ENCODE measurements at places on chromosomes 3 and 15.
A peak's percentile ranks its signal among the peaks of the same experiment; 100 is the strongest.

DNA sequence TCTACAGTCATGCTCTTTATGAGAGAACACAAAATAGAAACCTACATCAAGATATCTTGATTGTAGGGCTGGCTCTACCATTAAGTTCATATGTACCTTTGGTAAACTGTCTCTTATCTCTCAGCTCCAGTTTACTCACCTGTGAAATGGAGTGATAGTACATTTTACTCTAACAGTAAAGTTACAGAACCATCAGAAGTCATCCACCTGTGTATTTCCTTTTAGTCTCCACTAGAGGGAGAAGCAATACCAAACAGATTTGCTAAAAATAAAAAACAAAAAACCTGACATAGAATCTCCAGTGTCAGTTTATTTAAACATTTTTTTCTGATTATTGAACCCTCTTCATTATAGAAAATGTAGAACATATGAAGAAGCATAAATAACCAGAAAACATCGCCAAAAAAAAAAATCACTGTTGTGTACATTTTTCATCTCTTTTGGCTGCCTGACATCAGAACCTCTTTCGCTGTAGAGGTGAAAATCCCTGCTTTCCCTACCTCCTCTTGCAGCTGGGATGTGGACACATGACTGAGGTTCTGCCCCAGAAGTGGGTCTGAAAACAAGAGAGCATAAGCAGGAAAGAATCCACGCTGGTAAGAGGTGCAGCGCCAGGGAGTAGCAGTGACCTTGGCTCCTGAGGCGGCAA is 48.7 kb upstream of the WDR72 start:
- no peak for DNase-seq

GRCh38 chr3:142542054-142542453 is 36.5 kb downstream of the ATR start:
- DNase-seq: no peak

DNA sequence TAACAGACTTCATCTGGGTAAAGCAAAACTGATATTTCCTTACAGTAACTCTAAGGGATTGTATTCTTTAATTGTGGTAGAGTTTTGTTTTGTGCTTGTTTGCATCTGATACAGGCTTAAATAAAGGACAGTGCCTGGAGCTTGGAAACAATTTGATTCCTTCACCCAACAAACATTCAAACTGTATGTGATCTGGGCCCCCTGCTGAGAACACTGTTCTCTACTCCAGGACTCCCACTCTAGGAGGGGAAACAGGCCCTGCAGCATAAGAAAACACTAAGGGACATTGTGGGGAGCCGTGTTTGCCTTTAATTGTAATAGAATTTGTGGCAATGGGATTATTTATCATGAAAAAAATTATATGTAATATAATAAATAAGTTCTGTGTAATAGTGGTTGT is 56.9 kb downstream of the CTDSPL start:
- DNase-seq: no peak

GRCh38 chr3:54543446-54543845 is 384.4 kb downstream of the LRTM1 start:
- DNase-seq: no peak

GRCh38 chr3:25508901-25509300 is 80.8 kb downstream of the RARB start:
- DNase-seq: no peak

- DNase-seq: no peak
These were observed 180.2 kb upstream of the ROBO1 start for GRCh38 chr3:79947957-79948356.

- DNase-seq: no peak
These were observed 801 bp downstream of the ARHGAP31 start for GRCh38 chr3:119294696-119295671.

DNA sequence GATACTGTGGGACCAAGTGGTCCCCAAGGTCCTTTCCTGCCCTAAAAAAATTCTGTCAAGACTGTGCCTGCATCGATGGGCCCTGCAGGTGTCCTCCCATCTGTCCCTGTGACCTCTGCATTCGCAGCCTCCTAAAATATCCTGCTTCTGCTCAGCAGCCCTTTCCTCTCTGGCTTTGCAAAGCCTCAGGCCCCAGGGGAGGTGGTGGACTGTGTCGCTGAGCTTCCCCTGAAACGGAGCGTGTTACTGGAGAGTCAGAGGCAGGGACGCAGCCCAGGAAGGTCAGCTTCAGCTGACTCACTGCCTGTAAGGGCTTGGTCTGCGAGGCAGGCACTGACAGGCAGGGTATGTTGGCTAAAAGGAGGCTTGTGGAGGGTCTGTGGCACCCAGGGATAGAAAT is 110.0 kb downstream of the RAB11A start:
- no peak for DNase-seq

DNA sequence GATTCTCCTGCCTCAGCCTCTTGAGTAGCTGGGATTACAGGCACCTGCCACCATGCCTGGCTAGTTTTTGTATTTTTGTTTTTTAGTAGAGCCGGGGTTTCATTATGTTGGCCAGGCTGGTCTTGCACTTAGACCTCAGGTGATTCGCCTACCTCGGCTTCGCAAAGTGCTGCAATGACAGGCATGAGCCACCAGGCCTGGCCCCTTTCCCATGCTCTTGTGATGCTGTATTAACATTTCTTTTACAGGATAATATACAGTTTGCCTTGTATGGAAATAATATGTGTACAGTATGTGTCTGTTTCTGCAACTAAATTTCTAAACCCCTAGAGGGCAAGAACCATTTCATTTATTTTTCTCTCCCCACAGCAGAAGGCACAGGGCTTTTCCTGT is 37.8 kb downstream of the SCG5 start:
- DNase-seq: no peak

GRCh38 chr15:76197703-76198455 is 113.4 kb downstream of the ETFA start:
- no peak for DNase-seq

DNA sequence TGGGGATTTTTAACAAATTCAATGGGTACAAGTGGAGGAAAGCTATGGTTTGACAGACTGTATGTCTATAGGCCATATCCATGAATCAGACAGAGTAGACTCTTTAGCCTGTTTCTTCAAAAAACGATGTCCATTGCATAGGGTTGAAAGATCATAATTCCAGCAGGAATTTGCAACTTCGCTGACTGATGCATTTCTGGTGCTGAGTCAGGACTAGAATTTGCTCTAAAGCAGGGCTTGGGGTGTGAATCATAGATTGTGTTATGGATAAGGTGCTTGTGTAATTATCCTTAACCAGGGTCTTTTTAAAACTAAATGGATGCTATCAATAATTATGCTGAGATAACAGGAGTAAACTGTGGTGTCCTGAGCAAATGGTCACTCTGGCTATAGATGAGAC is 200.4 kb upstream of the TBC1D5 start:
- DNase-seq: no peak

GRCh38 chr3:47337656-47338055 is 43.2 kb upstream of the PTPN23 start:
- no peak for DNase-seq

DNA sequence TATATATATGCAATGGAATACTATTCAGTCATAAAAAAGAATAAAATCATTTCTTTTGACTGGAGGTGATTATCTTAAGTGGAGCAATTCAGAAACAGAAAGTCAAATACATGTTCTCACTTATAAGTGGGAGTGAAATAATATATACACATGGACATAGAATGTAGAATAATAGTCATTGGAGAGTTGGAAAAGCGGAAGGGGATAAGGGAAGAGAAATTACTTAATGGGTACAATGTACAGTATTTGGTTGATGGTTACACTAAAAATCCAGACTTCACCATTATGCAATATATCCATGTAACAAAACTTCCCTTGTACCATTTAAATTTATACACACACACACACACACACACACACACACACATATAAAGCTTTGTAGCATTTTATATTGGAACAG is 84.3 kb downstream of the RAP2B start:
- peak; percentile 54 for DNase-seq

DNA sequence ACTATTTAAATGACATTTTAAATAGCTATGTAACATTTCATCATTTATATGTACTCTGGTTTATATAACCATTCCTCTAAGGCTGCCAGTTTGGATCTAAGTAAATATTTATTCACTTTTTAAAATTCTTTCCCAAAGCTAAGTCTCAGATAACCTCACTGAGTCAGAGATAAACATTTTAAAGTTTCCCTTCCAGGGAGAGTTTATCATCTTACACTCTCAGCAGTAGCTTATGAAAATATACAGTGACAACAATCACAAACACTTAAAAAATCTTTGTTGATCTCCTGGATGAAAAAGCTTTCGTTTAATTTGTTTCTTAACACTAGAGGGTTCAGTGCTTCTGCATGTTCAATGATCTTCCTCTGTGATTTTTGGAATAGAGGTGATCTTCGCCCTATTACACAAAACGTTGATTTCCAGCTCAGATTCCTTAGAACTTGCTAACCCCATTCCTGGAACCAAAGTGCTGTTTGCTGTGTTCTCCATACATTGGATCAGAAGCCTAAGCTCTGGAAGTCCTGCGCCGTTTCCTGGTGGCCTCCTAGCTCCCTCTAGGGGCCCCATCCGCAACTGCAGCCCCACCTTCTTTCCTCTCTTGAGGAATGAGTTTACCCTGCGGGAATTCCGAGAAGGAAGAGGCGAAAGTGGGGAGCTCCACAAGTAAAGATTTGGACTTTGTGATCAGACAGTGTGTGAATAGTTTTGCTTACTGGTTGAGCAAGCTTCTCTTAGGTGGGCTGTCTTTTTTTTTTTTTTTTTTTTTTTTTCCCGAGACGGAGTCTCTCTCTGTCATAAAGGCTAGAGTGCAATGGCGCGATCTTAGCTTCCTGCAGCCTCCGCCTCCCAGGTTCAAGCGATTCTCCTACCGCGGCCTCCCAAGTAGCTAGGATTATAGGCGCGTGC is 29.3 kb upstream of the SACM1L start:
- DNase-seq: peak; percentile 56

GRCh38 chr3:12768579-12769527 is 9.8 kb upstream of the TMEM40 start:
- no peak for DNase-seq

- no peak for DNase-seq
These were observed 159.2 kb downstream of the TPRG1 start for GRCh38 chr3:189331002-189331418.

DNA sequence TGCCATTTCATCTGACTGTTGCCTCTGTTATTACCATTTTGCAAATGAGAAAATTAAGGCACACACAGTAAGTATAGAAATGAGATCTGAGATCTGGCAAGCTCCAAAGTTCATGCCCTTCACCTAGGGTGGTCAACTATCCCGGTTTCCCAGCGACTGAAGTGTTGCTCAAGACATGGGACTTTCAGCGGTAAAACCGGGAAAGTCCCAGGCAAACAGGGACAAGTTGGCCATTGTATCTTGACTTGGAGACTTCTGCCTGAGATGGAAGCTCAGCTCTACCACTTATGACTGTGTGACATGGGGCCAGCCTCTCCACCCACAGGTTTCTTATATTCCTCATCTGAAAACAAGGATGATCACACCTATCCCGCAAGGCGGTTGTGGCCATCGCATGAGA is 55.6 kb upstream of the TPM1 start:
- no peak for DNase-seq

DNA sequence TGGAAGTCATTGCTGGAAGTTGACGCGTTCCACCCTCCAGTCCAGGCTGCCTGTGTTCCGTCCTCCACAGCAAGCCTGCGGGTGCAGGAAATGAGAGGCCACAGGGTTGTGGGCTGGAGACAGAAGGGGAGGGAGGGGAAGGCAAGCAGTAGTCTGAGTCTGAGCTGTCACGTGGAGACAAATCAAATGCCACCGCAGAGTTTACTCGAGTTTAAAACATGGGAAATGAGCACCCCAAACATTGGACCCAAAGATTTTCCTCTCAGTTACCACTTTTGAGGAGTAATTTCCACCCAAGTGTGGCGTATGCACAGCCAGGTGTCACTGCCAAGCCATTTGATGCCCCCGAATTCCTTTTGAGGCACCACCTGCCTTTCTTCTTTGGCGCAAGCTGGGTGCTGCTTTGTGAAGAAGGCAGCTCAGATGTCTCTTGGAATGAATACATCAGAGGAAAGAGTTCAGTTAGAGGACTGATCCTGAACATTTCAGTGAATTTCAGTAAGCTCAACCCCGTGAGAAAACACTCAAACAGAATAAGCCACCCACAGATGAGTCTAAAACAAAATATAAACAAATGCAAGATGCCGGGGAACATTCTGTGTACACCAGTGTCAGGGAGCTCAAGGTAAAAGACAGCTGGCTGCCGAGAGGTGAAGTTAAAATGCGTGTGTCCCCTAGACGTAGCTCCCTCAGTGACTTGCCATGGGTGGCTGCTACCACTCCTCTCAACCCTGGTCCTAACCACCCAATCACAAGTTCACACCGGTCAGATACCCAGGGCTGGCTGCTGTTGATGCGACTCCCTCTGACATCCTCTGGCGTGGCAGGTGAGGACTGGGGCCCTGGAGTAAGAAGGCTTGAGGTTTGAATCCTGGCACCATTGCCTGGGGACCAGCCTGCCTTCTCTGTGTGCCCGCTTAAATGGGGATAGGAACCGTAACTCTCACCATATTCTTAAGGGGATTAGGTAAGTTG is 203.8 kb downstream of the UACA start:
- peak; percentile 35 for DNase-seq

DNA sequence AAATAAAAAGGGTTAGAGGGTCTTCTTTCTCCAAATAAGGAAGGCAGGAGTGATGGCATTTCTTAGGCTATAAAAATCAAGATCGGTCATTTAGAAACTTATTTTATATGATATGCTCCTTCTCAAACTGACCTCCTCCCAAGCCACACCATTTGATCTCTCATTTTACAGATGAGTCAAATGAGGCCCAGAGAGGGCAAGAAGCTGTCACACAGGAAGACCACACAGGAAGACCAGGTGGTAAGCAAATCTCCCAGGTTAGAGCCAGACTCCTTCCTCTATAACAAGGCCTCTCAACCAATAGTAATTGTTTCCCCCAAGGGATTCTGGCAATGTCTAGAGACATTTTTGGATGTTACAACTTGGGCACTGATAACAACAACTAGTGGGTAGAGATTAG is 13.8 kb downstream of the TLE3 start:
- DNase-seq: no peak

DNA sequence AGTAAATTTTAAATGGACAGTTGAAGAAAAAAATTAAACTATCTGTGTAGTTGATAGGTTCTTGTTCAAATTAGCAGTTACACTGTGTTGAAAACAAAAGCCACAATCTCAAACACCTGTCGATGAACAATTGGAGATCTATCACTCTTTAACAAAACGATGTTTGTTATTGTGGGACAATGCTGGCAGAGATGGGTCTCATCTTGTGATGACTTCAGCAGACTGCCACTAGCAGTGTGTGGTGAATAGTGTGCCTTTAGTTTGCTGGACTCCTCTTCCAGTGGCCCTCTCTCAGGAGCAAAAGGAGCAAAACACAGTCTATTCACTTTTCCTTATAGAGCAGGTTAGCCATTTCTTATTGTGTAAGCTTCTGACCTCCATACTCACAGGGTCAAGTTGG is 14.7 kb upstream of the TRIM59 start:
- DNase-seq: no peak

Data from inflammatory macrophage treated with lipopolysaccharide for 1 hour (primary cell).